ENCODE measurements at places on chromosomes 16 and 17.

GRCh38 chr17:66417300-66417719, 114.9 kb downstream of the PRKCA start:
- no peak for DNase-seq

DNA sequence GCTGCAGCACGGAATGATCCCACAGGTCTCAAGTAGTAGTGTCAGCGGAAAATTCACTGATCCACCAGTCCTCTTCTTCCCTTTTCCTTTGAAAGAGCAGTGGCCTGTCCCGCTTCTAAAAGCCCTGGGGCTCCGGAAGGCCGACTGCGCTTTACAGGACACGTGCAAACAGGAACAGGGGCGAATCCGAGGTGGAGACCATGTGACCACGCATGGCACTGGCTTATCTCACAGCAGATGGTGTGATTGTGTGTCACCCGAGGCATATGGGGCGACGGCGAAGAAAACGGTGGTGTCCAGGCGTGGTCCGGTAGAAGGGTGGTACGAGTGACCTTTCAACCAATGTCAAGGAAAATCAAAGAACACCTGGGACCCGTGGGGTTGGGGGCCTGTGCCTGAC, 12.0 kb upstream of the KCNJ18 start:
- no peak for DNase-seq

GRCh38 chr17:1559047-1560043, 3.2 kb downstream of the PITPNA start:
- no peak for DNase-seq

GRCh38 chr16:28108590-28109247, 45.2 kb upstream of the GSG1L start:
- no peak for DNase-seq

GRCh38 chr17:75589919-75590303, 2.3 kb downstream of the MYO15B start:
- no peak for DNase-seq

DNA sequence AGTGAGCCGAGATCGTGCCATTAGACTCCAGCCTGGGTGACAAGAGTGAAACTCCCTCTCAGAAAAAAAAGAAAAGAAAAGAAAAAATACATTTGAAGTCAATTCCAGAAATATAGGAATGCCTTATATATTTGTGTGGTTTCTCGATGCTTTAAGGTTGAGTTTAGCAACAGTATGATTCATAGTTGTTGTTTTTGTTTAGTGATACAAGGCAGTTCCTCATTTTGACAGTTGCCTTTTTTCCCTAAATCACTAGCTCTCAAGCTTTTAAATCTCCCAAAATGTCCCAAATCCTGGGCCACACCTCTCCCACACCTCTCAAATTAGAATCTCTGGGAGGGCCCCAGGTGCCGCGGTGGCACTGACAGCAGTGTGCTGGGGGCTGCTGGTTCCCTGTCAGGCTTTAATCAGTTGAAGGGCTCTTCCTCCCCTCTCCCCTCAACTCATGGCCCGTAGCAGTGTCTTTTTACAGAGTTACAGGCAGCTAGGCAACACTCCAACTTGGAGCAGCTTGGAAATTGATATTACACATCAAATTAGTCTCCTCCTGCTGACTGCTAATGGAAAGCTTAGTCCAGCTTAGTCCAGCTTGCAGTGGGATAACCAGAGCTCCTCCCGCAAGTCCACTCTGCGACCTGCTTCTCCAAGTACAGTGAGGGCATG, 58.4 kb downstream of the EPN2 start:
- no peak for DNase-seq

DNA sequence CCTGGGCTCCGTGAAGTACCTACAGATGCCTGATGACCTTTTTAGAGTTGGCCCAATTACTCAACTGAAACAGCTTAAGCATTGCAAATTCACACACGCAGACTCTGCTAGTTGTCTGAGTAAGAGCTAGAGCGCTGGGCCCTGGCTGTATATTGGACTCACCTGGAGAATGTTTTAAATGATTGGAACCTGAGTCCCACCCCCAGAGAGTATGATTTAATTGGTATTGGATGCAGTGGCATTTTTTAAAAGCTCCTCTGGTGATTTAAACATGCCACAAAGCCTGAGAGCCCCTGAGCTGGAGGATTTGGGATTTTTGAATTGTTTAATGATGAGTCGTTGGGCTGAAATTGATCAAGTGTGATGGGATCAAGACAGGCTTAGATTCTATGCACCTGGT, 143.9 kb upstream of the SDK2 start:
- no peak for DNase-seq

DNA sequence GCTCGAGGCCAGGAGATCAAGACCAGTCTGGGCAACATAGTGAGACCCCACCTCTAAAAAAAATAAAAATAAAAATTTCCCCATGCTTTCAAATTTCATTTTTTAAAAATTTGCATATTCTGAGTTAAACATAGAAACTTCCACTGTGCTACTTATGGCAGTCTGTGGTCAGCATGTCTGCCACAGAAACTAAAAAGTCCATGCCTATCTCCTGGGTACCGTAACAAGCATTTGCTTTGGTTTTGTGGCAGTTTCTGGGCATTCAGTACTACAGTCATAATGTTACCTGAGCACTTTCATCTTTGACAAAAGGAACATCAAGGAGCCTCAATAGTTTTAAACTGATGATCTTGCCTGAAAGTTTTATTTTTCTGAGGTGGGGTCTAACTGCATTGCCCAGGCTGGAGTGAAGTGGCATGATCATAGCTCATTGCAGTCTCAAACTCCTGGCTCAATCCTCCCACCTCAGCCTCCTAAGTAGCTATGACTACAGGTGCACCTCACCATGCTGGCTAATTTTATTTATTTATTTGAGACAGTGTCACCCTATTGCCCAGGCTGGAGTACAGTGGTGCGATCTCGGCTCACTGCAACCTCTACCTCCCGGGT, 13.2 kb upstream of the ITGA2B start:
- DNase-seq, result peak; percentile 89

DNA sequence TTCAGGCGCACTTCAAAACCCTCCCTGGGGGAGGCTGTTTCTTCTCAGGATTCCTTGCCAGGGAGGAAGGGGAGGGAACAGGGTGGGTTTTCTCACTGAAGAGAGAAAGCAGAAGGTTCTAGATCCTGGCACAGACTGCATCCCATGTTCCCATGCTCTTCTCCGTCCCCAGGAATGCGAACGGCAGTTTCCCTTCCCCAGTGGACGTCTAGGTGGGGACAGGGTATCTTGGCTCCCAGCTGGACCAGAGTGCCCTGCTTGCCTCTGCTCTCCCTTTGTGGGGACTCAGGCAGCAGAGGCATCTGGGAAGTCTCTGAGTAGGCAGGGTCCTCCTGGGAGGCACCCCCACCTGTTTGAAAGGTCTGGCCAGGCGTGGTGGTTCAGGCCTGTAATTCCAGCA, 3.0 kb upstream of the TCF25 start:
- DNase-seq, result no peak

DNA sequence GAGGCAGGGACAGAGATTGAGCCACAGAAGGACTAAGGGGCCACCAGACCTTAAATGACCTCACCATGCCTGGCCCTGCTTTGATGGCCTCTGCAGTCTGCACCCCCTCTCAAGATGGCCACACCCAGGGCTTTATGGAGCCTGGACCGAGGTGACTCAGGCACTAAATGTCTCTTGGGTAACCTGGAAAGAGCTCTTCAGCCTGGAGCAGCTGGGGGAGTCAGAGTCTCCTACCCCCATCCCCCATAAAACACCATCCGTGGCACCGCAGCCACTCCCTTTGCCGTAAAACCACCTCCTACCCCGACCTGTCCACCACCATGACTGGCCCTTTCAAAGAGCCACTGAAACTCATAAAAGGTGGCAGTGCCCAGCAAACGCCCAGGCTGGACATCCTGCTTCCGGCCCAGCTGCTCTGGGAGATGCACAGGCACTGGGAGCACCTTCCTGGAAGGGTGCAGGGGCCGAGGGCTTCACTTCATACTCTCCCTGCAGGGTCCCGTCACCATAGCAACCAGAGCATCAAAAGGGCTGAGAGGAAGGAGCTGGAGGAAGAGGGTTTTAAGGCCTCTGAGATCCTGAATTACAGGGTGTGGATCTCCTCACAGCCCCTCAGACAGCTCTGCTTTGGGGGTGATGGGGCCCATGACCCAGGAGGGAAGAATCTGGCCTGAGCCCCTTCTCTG, 22.3 kb downstream of the FOXN1 start:
- no peak for DNase-seq

DNA sequence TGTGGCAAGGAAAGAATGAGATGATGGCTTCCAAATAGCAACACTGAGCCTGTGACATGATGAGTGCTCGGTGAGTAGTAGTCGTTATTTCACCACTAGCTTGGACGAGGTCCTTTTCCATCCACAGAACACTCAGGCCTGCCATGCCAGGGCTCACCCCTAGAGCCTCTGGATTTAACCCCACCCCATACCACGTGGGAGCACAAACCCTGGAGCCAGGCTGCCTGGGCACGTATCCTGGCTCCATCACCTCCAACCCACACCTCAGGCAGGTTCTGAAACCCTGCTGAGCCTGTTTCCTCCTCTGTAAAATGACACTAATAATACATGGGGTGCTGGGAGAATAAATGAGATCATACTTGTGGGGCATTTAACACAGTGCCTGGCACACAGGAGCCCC, 192.4 kb downstream of the KATNIP start:
- no peak for DNase-seq

DNA sequence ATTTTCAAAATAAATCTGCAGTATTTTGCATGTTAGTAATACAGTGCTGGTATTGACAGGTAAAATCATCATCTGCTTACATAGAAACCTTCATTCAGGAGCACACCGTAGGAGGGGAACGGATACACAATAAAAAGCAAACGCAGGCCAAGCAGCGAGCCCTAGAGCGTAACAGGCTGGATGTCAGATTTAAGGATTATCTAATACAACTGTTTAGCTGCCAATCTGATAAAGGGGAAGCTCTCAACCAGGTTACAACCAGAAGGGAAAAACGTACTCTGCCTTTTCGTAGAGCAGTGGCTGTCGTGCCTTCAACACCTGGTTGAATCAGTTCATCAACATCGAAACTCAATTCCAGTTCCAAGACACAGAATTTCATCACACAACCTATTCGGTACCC, 16.4 kb upstream of the CUEDC1 start:
- no peak for DNase-seq

GRCh38 chr17:77251622-77252183, 110.9 kb downstream of the SEC14L1 start:
- no peak for DNase-seq

DNA sequence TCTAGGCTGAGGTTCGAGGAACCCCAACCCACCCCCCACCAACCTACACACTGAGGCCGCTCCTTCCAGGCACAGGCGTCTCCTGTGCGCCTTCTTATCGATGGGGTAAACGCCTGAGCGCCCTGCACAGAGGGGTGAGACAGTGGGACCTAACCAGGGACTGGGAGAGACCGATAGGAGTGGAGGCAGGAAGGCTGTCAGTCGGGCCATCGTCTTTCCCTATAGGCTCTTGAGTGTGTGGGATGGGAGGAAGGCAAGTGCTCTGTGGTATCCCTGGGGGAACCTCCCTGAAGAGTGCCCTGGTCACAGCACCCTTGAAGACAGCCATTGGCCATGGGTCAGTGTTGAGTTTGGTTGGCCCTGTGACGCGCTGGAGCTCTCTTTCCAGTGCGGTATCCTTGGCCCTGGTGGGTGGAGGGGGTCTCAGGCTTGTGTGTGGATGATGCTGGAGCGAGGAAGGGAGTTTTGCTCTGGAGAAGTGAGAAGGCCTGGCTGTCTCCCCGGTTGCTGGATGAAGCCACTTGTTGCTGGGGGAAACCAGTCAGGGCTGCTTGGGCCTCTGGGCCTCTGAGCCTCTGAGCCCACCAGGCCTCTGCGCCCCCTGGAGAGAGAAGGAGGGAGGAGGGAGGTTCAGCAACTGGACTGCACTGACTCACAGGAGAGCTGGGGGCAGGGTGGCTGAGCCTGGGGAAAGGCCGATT, 1.7 kb downstream of the GPRC5C start:
- no peak for DNase-seq

DNA sequence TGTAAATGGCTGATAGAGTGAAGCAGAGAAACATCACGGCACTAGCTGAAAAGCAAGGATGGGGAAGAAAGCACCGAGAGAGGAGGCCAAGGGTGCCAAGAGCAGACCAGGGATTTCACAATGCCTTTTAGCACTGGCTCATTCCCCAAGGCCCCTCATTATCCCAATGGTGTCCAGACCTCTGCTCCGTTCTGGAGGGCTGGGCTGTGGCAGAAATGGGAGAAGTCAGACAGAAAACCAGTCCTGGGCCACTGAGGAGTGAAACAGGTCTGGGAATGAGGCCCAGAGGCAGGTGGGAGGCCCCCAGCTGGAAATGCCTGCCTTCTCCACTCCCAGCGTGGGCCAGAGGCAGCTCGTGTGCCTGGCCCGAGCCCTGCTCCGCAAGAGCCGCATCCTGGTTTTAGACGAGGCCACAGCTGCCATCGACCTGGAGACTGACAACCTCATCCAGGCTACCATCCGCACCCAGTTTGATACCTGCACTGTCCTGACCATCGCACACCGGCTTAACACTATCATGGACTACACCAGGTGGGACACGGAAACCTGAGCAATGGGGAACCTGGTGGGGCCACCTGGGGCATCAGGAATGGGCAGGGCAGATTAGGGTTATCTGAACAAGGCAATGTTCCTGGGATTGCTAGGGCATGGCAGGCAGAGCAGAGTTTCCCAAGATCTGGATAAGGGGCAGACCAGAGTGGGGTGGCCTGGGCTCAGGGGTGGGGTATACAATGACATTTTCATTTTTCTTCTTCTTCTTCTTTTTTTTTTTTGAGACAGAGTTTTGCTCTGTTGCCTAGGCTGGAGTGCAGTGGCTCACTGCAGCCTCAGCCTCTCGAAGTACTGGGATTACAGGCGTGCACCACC, 20.3 kb downstream of the ANKRD40 start:
- DNase-seq, result no peak

DNA sequence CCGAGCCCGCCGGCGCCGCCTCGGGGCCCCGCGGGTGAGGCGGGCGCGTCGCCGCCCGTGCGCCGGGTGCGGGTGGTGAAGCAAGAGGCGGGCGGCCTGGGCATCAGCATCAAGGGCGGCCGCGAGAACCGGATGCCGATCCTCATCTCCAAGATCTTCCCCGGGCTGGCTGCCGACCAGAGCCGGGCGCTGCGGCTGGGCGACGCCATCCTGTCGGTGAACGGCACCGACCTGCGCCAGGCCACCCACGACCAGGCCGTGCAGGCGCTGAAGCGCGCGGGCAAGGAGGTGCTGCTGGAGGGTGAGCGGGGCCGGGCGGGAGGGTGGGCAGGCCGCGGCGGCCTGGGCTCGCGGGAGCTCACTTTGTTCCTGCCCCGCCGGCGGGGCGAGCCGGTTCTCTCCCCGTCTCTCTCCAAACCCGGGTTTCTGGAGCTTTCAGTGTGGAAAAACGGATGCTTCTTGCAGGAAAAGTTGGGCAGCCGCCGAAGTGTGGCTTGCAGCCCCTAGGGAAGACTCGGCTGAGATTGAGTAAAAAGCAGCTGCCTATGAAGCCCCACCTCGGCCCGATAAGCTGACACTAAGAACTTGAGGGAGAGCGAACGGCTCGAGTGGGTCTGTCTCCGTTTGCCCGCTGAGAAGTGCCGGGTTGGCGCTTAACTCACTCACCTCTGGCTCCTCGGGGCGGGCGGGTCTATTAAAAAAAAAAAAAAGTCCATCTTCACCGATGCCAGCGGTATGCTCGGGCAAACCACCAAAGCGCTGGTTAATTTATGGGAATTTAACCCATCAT, 677 bp downstream of the SNTB2 start:
- DNase-seq, result peak; percentile 62

- no peak for DNase-seq
These were observed 13.7 kb upstream of the CDC42EP4 start for GRCh38 chr17:73325527-73325842.

- DNase-seq, result no peak
These were observed 61.3 kb downstream of the NKD1 start for GRCh38 chr16:50609471-50609870.

- no peak for DNase-seq
These were observed 22.7 kb downstream of the FAM83G start for GRCh38 chr17:18981642-18982424.

GRCh38 chr16:56589141-56590039, at the start of gene MT3:
Gene MT3 (plus strand): TSS chr16:56589528. CDS start chr16:56589591, 63 bp downstream.
- no peak for DNase-seq

All from GM12865 (cell line).